ENCODE measurements at places on chromosomes 12 and 14.

GRCh38 chr12:32476446-32476845, 77.1 kb downstream of the FGD4 start:
- DNase-seq = no peak

- no peak for DNase-seq
Measured at GRCh38 chr12:13130981-13131380, 27.5 kb upstream of the GSG1 start.

DNA sequence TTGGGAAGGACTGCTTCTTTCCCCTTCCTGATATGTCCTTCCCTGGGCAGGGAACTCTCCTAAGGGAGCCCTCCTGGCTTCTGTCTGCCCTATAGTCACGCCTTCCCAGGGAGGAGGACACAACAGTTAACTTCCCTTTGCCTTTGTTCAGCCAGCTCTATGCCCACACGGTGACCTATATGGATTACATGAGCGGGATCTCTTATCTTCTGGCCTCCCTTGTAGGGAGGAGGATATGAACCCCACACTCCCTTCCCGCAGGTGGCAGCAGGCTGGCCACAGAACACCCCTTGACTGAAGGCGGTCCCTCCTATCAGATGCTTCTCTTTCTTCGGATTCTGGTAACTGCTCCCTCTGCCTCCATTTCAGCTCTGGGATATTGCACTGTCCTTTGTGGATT, 135.6 kb upstream of the MAX start:
- no peak for DNase-seq

- no peak for DNase-seq
Measured at GRCh38 chr14:99155173-99156089, 116.6 kb downstream of the BCL11B start.

GRCh38 chr12:65619018-65619417, 205.3 kb upstream of the HMGA2 start:
- DNase-seq = no peak

DNA sequence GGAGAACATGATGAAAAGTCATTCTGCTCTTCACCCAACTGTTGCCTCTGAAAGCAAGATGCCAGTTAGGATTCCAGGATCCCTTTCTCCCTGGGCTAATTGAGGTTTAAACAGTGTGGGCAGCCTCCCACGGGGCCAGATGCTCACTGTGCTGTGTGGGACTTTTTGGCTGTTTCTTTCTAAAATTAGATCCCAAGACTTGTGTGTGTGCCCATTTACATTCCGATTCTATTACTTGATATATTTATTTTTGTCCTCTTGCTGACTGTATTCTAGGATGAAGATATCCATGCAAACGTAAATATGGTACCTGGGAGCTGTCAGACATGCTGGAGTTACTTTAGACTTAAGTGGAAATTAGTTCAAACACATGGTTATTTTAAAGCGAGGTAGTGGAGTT, 6.2 kb downstream of the IFT43 start:
- DNase-seq = no peak

DNA sequence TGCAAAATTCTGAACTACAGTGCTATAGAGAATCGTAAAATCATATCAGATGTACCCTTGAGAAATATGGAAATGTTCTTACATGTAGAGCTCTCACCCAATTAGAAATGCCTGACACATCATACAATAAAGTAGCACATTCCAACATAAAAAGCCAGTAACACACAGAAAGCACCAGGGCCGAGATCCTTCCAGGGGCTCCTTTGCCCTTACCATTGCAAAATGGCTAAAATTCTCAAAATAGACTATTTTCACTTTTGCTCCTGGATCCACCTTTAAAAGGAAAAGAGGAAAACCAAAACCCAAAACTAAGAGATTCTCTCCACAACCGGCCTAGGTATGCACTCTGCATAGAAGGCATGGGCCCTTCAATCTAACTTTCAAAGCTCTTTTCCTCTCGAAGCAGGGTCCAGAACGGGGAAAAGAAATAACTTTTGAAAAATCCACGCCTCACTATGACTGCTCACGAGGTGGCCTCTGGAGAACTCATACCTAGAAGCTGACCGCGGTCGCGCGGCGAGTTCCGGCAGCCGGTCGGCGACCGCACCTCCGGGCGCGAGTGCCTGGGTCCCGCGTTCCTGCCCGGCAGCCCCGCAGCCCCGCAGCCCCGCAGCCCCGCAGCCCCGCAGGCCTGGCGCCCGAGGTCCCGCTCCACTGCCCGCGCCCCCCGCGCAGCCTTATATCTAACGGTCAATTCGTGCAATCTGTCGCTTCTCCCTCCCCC, 2.7 kb downstream of the OTX2 start:
- no peak for DNase-seq

- DNase-seq = no peak
Measured at GRCh38 chr12:80441921-80442320, 2.1 kb upstream of the PTPRQ start.

- no peak for DNase-seq
Measured at GRCh38 chr12:94670075-94670474, 19.7 kb upstream of the TMCC3 start.

- DNase-seq = no peak
Measured at GRCh38 chr12:104213952-104214351, 1.6 kb upstream of the TXNRD1 start.

DNA sequence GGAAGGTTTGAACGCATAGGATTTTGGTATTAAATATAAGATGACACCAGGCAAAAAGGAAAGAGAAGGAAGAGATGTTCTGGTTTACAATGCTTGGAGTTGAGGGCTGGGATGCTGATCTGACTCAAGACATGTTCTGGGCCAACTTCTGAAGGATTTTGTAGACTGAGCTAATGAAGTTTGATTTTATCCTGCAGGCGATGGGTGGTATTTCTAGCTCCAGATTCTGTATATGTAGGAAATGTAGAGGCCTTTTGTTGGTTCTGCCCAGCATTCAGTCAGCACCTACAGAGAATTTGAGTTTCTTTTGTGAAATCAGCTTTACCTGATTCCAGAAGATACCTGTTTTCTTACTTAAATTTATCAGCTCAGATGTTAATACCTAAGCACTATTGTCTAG, 48.2 kb downstream of the VEZT start:
- DNase-seq = no peak

DNA sequence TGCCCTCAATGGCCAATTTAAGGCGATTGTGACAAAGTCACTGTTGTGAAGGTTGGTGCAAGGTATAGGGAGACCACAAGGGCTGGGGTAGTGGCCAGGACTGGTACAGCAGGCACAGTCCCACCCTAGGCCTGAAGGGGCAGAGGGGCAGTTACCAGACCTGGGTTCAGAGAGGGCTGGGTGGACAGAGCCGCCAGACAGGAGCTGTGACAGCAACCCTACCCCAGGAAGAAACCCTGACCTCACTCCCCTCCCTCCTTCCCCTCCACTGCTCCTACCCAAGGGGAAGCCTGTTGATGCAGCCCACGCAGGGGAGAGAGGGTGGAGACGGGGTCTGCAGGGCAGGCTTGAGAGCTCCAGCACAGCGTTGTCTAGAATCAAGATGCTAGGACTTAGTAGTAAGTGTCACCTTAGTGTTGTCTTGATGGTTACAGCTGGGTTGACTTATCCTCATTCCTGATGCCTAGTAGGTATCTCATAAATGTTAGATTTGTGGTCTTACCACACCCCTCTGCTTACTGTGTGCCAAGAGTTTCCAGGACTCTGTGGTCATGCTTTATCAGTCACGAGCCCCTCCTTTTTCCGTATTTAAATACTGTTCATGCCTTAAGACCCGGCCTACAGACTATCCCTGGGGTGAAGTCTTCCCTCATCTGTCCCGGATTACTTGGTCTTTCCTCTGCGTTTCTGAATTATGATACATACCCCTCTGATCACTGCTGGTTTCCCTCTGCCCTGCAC, 14.4 kb downstream of the EML1 start:
- no peak for DNase-seq

GRCh38 chr12:48512855-48513254, 12.6 kb upstream of the OR8S1 start:
- DNase-seq = no peak

DNA sequence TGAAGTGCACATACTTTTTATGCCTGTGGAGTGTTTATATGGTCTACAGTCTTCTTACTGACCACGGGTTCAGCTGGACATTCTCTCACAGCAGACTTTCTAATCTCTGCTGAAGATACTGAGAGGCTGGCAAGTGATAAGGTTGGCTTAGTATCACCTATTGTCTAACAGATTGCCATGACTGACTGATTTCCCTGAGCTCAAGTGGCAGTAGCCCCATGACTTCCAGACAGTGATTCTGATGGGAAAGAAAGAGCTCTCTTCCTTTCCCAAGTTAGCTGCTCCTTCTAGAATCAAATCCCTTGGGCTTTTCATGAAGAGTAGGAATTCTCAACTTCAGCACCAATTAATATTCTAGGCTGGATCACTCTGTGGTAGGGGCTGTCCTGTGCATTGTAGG, 141.4 kb downstream of the ANO4 start:
- DNase-seq = no peak

- DNase-seq = no peak
Measured at GRCh38 chr12:88590851-88591250, 10.6 kb upstream of the KITLG start.

DNA sequence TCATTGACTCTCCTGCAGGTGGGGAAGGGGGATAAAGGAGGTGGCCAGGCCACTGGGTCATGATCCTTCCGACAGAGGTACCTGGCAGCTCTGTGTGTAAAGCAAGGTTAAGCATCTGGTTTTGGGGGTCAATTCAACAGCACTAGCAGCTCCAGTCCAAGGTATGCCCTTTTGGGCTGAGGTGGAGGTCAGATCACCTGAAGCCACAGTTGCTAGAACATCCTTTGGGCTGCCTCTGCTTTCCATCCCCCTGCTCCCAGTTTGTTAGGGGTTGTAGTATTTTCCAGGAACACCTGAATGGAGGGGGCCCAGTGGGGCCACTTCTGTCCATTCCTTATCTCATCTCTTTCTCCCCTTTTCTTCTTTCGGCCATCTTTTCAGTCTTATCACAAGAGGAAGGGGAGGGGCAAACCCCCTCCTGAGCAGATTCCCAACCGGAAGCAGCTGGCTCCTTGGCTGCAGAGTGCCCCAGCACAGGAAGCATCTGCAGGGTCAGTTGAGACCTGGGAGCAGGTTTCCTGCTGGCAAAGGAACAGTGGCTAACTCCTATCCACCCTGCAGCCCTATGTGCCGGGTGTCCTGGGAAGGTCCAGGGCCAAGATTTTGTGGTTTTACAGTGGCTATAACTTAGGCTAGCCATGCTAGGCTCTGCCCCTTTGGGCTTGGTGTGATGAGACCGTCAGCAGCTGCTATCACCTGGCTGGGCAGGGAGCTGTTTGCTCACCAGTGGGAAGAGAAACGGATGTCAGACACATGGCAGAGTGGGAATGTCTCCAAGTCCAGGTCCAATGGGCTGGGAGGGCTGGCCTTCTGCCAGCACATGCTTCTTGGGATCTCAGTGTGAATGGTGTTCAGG, 40.2 kb downstream of the SH2B3 start:
- no peak for DNase-seq

DNA sequence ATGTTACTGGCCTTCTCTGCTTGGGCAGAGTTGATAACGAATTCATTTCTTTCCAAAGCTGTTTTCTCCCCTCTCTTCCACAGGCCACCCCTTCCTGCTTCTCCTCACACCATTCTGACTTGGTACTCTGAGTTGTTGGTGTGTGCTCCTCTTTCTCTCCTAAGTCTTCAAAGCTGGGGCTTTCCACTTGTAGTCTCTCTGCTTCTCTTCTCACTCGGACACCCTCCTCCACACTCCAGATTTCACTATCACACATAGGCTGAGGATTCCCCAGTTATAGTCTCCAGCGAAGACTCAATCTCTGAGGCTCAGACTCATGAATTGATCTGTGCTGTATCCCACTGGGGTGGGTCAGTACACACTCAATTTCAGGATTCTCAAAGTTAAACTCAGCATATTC, 201.0 kb downstream of the SSPN start:
- DNase-seq = no peak

- no peak for DNase-seq
Measured at GRCh38 chr14:95381726-95382125, 62.0 kb upstream of the CLMN start.

- no peak for DNase-seq
Measured at GRCh38 chr12:24929953-24930352, 18.9 kb downstream of the BCAT1 start.

DNA sequence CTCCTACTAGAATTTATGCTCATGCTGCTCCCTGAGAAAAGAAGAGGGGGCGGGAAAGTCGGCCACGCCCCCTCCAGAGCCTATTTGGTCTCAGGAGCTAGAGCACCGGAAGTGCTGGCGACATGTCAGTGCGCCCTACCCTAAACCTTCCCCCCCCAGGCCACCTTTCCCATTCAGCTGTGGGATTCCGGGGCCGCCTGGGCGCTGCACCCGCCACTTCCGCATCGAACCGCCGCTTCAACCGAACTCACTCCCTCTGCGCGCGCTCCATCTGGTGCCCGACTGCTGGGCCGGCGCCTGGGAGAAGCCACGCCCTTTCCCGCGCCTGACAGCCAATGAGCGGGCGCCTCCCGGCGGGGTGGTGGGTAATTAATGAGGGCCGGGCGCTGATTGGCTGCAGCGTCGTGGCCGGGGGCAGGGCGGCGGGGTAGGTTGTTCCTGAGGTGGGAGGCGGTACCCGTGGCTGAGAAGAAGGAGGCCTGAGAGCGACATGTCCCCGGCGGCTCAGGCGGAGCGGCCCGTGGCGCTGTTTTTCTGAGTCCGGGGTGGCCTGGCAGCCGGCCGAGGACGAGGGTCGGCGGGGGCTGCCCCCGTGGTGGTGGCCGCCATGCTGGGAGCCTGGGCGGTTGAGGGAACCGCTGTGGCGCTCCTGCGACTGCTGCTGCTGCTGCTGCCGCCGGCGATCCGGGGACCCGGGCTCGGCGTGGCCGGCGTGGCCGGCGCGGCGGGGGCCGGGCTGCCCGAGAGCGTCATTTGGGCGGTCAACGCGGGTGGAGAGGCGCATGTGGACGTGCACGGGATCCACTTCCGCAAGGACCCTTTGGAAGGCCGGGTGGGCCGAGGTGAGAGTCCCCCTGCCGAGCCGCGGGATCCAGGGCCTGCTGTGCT, at the start of gene MLEC:
MLEC (plus strand) TSS at position 460 of the 888 bp plus-strand sequence; CDS start at position 608, 148 bp downstream.
- DNase-seq = peak; percentile 95

DNA sequence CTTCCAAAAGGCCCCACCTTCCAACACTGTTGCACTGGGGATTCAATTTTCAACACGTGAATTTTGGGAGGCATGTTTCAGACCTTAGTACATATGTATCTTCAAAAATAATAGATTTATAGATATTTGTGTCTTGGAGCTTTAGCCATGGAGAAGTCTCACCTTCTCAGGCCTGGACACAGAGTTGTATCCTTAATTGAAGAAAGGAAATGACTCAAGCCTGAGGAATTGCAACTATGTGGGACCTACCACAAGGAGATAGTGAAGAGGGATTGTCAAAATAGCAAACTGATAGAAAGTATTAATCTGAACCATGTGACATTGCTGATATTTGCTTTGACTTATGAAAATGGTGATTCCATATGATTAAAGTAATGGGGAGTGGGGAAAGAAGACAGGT, 89.8 kb downstream of the ACSS3 start:
- no peak for DNase-seq

DNA sequence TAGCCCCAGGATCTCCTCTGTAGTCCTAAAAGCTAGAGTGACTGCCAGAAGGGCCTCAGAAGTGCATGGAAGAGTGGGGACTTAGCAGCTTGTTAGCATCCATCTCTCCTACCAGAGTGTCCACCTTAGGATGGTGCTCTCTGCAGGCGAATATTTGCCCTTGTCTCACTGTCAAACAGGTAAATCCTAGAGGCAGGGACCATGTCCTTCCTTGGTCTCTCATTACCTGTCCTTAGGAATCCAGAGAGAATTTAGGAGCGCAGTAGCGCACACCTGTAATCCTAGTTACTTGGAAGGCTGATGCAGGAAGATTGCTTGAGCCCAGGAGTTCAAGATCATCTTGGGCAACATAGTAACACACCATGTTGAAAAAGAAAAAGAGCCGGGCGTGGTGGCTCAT, 21.4 kb downstream of the AGAP2 start:
- DNase-seq = no peak

GRCh38 chr14:92651758-92652406, 96.5 kb downstream of the LGMN start:
- no peak for DNase-seq

- DNase-seq = no peak
Measured at GRCh38 chr14:69154779-69155178, 1.9 kb upstream of the DCAF5 start.

All from HCT116 (cell line).